ENCODE measurements at places on chromosomes 16 and 17.

DNA sequence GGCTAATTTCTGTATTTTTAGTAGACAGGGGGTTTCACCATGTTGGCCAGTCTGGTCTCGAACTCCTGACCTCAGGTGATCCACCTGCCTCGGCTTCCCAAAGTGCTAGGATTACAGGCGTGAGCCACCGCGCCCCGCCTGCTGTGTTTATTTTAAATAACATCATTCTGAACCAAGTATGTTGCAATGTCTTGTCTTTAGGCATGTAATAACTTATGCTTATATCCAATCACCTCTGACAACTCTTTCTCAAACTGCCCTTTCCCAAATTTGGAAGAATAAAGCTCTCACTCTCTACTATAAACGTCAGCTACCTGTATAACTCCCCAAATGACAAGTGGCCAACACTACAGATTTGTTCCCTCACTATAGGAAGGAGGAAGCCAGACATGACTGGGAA, 103.1 kb upstream of the FA2H start:
- DNase-seq: no peak

DNA sequence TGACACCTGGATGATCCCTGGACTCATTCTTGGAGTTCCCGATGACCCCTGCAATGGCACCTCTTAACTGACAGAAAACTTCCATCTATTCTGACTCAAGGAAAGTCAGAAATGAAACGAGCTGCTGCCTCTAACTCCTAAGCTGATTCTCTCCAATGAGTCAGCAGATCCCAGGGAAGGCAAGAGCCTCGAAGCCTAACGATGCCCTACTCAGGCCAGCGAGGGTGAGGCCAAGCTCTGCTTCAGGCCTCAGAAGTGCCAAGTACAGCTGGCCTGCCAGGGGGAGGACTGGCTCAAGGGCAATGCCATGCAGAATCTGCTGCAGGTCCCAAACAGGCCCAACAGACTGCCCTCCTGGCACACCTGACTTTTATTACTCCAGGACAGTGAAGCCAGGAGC, 36.3 kb downstream of the PLXDC1 start:
- DNase-seq: no peak

DNA sequence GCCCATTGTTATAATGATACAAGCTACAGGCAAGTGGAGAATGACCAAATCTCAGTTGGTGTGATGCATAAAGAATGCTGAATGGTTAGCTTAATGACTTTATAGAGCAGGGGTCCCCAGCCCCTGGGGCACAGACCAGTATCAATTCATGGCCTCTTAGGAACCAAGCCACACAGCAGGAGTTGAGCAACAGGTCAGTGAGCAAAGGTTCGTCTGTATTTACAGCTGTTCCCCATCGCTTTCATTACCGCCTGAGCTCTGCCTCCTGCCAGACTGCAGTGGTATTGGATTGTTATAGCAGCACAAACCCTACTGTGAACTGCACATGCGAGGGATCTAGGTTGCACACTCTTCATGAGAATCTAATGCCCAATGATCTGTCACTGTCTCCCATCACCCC, 114.0 kb upstream of the ZFHX3 start:
- DNase-seq: no peak

- DNase-seq: no peak
These were observed 10.6 kb downstream of the QRICH2 start for GRCh38 chr17:76297436-76297835.

- no peak for DNase-seq
These were observed 4.7 kb downstream of the ABAT start for GRCh38 chr16:8679151-8679550.

GRCh38 chr17:56182081-56182480, 28.8 kb downstream of the ANKFN1 start:
- DNase-seq: no peak

GRCh38 chr17:3893720-3894116, 865 bp upstream of the CAMKK1 start:
- DNase-seq: no peak

DNA sequence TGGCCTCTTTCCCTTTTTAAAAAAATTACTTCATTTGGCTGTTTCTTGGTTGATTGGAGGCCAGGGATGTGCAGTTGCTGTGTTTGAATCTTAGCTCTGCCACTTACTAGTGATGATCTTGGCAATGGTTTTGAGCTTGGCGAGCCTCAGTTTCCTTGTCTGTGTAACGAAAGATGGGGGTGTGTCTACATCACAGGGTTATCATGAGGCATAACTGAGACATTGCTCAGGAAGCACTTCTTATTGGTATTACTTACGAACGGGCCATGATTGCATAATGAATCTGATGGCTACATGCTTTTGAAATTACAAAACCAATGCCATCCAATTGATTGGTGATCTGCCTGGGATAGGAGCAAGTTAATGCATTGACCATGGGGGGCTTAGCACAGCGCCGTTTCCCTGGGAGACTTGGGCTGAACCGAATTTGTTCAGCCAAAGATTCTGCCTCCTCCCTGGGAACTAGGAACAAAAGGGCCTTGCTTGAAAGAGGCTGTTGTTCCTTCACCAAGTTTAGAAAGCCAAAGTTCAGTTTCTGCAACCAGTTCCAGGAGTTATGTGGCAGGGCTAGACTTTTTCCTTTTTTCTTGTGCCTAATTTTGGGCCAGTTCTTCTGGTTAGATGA, 21.9 kb downstream of the CMIP start:
- no peak for DNase-seq

Data from thyroid gland (tissue), 4 donors.